ENCODE measurements at places on chromosomes 2 and 18.

DNA sequence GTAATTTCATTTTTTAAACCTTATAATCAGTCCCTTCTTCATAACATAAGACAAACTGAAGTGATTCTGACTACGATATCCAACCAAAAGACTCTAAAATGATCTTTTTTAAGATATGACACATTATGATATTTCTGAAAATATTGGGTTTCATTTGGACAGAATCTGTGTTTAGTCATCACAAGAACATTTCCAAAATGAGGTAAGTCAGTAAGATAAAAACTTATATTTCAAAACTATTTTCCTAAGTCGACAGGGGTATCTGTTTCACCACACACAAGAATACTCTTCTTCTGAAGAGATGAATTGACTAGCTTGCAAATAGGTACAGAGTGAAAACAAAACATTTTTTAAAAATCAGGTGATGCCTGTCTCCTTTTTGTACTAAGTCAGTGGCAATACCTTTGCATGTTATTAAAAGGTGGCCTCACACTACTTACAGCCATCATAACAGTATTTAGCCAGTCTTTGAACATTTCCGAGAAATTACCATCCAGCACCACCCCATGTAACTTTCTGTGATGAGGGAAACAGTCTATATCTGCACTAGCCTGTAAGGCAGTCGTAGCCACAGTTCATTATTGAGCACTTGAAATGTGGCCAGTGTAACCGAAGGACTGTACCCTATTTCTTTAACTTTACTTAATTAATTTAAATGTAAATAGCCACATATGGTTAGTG is 13.5 kb downstream of the STK39 start:
- no peak for DNase-seq

GRCh38 chr2:111685342-111685741 is 198.7 kb downstream of the ANAPC1 start:
- no peak for DNase-seq

GRCh38 chr2:151808258-151809072 is 19.8 kb downstream of the ARL5A start:
- peak; percentile 35 for DNase-seq

GRCh38 chr2:180747728-180748127 is 232.7 kb upstream of the UBE2E3 start:
- DNase-seq, result no peak

DNA sequence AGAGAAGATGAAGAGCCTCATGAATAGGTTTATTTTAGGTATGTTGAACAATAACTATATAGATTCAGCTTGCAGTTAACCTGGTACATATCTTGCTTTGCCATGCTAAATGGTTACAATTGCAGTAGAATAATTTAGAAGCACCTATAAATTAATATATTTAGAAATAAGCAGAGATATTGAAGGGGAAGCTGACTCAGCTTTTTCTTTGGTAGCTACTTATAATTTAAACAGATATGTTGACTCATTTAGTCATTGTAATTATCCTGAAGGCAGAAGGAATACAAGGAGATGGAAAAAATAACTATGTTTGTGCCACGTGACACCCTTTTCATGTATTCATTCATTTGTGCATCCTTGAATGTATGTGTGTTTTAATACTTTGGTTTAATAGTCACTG is 755.5 kb downstream of the SUCLG1 start:
- no peak for DNase-seq

GRCh38 chr2:238237431-238238135 is 2.3 kb downstream of the HES6 start:
- no peak for DNase-seq

DNA sequence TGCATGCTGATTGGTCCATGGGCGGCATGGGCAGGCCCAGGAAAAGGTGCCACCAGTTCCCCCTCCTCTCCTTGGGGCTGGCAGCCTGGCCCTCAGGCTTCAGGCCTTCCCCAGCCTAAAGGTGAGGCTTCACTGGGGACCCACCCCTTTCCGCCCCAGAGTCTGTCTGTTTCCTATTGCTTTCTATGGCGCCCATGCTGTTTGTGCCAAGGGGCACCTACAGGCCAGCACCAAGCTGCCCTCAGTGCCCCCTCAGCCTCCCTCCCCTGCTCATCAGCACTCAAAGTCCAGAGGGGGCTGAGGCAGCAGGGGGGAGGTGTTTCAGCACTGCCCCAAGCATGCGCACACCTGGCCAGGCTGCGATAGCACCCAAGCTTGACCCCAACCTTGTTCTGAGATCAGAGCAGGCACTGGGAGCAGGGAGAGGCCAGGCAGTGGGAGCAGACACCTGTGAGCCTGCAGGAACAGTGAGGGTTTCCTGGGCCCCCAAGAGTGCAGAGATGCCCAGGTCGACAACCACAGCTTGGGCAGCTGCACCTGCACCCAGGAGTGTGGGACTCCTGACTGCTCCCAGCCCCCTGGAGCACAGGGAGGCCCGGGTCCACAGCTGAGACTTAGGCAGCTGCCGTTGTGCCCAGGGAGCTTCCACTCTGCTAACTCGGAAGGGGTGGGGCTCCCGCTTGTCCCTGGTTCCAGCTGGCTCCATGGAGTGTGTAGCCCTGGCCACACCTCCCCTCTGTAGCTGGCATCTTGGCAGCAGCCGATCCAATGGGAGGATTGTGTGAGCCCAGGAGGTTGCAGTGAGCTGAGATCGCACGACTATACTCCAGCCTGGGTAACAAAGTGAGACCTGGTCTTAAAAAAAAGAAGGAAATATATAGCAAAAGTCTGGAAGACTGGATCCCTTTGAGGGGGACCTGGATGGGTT is 69.1 kb downstream of the NCAPH start:
- DNase-seq, result peak; percentile 16

GRCh38 chr2:64601785-64602391 is 51.8 kb downstream of the SERTAD2 start:
- no peak for DNase-seq

DNA sequence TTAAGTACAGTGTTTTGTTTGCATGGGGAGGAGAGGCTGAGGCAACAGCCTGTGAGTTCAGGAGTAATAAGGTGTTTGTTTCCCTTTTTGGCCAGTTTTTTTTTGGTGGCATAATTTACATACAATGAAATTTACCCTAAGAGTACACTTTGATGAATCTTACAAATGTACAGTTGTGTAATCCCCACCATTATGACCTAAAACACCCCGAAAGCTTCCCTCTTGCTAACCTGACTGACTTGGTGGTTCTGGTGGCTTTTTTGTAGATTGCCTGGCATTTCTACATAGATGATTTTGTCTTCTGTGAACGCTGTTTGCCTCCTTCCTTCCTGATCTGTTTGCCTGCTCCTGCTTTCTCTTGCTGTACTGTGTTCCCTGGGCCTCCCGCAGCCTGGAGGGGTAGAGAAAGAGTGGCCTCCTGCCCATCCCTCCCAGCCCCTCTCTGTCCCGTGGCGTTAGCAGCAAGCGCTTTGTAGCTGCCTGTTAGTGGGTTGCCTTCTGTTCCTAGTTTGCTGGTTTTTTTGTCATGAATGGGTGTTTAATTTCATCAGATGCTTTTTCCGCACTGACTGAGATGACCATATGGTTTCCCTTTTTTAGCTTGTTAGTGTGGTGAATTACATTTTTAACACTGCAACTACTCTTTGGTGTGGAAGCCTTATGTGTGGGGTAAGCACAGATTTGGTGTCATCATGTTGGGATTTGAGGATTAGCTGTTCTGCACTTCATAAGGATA is 32.1 kb downstream of the ASAP2 start:
- DNase-seq, result no peak

- no peak for DNase-seq
Measured at GRCh38 chr18:8368512-8369217, 240.6 kb upstream of the RAB12 start.

DNA sequence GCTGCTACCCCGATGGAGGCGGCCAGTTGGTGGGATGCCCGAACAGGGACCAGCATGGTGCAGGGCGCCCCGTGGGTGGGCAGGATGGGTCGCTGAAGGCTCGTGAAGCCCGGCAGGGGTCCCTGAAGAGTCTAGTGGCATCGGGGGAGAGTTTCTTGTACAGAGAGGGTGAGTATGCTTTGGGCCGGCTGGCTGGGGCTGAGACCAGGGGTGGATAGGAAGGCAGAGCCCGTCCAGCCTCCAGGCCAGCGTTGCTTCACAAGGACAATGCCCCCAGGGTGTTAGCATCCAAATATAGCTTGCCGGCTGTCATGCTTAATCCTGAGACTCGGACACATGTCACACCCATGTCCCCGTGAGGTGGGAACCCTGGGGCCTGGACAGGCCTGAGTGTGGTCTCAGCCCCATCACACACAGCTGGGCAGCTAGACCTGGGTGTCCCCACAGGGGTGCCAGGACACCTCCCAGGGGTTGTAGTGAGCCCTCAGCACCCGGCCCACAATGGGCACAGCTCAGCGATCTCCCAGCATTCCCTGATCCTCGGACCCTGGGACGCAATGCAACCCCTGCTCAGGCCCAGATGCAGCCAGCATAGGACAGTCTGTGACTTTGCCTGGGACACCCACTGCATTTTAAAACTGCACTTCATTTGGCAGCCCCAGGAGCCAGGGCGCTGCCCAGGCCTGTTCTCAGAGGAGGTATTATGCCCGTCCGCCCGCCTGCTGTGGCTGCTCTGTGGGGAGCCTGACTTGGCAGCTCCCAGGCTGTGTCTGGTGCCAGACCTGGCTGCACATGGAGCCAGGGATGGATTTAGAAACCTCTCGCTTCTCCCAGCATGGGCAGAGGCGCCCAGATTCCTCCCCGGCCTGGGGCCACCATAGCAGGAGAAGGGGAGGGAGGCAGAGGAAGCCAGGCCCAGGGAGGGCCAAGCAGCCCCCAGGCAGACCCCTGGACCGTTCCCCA is 36.4 kb downstream of the RAMP1 start:
- no peak for DNase-seq

GRCh38 chr2:236584521-236585384 is 15.1 kb downstream of the ACKR3 start:
- no peak for DNase-seq

DNA sequence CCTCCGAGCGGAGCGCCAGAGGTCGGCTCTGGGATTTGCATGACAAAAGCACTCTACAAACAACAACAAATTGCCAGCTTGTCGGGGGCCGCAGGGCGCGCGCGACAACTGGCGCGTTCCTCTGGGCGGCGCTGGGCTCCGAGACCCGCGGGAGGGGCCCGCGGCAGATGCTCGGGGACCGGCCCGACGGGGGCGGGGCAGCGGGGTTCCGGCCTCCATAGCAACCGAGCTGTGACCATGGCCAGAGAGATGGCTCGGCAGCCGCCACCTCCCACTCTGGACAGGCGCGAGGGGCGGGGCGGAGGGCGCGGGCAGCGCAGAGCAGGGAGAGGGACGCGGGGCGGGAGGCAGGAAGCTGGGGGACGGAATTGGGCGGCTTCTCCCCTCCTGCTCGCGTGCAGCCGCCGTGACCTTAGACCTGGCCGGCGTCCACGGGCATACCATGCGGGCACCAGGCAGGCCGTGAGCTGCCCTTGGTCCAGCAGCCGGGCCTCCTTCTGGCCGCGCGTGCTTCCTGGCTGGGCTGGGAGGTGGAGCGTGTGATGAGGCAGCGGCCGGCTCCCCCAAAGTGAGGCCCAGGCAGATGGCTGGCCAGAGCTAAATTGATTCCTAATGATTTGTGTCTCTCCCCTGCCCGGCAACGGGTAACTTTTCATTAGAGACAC is 171.5 kb downstream of the CELF4 start:
- no peak for DNase-seq

DNA sequence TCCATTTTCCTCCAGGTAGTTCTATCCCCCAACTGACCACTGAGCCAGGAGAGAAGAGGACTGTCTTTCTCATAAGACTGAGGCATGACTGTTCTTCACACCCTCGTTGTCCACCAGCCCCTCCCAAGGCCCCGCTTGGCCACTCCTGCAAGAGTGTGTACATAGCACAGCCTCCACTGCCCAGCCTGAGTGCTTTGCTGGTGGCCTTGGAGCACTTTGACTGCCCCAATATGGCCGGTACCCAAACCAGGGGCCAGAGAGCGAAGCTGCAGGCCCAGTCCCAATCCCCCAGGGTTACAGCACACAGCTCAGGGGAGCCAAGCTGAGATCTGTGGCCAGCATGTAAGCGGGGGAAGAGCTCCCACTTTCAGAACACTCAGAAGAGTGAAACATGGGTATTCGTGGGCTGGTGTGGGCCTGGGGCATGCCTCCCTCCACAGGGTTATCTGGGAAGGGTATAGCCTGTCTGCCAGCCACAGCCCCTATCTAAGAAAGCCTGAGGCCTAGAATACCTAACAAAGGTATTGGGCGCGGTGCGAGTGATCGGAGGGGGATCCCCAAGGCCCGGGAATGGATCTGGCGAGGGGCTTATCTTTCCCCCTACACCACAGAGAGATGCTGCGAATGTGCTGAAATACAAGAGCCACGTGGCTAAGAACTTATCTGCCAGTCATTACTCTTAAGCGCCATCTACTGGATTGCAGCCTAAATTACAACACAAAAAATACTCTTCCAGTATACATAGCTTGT is 163.8 kb downstream of the WDPCP start:
- DNase-seq, result peak; percentile 70

DNA sequence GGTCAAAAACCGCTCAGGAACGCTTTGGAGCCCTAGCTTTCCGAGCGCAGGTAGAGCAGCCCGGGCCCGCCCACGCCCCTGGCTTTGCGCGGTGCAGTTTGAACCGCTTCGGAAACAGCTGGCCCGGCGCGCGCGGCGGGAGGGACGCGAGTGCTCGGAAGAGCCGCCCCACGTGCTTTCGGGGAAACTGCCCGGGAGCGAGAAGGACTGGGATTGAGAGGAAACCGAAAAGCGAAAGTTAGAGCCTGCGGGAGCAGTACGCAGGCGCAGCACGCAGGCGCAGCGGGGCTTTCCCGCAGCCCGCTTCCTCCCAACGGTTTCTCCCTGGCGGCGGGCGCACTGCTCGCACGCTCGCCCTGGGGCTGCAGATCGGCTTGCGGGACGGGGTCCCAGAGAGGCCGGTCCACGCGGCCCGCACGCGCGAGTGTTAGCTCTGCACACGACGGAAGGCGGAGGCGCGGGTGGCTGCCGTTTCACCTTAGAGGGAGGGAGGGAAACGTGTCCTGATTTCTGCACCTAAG is 6.3 kb upstream of the STAT1 start:
- peak; percentile 96 for DNase-seq

- peak; percentile 66 for DNase-seq
Measured at GRCh38 chr2:46554397-46554796, 75.0 kb downstream of the TMEM247 start.

DNA sequence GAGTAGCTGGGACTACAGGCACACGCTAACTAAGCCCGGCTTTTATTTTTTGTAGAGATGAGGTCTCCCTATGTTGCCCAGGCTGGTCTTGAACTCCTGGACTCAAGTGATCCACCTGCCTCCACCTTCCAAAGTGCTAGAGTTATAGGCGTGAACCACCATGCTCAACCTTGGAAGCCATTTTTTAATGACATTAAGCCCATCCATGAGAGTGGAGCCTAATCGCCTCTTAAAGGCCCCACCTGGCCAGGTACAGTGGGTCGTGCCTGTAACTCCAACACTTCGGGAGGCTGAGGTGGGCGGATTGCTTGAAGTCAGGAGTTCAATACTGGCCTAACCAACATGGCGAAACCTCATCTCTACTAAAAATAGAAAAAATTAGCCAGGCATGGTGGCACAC is 41.6 kb upstream of the TFCP2L1 start:
- no peak for DNase-seq

- DNase-seq, result no peak
Measured at GRCh38 chr2:233235977-233236376, 15.5 kb upstream of the ATG16L1 start.

All from SK-MEL-5 (cell line).